ENCODE measurements at places on chromosomes 2 and 18.

DNA sequence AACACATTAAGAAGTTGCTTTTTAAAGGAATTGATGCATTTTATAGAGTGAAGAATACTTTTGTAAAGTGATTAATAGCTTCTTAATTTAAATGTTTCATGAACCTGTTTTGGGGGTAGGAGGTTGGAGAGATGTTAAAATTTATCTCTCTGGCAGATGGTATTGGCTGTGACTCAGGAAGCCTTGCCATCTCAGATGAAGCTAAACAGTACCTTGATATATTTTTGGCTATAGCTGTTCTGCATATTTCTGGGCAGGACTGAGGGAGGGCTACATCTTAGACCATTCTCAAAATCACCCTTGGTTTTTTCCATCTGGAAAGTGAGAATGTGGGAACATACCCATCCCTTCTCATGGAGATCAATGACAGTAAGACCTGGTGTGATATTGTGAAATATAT lies 13.4 kb downstream of the CAPN14 start:
- no peak for DNase-seq

GRCh38 chr2:32933756-32934095 lies 13.0 kb upstream of the LTBP1 start:
- no peak for DNase-seq

DNA sequence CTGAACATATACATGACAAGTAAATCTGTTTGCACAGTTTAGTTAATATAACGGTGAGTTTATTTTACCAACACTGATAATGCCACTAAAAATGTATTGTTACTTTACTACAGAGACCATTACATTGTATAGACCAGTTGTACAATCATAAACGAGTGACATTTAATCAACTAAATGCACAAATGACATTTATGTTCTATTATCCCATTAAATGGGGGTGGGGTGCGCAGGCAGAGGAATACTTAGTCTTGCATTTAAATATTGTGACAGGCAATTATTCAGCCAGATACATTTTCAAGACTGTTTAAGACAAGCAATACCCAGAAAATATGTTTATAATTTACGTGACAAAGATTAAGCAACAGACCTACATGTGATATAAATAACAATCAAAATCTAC lies 72.0 kb upstream of the CHAC2 start:
- DNase-seq: no peak

- no peak for DNase-seq
These were observed 93.8 kb upstream of the YWHAQ start for GRCh38 chr2:9724565-9724964.

- DNase-seq: no peak
These were observed 246.3 kb upstream of the MYT1L start for GRCh38 chr2:2577407-2577831.

GRCh38 chr18:79687806-79688205 lies 8.2 kb downstream of the CTDP1 start:
- no peak for DNase-seq

DNA sequence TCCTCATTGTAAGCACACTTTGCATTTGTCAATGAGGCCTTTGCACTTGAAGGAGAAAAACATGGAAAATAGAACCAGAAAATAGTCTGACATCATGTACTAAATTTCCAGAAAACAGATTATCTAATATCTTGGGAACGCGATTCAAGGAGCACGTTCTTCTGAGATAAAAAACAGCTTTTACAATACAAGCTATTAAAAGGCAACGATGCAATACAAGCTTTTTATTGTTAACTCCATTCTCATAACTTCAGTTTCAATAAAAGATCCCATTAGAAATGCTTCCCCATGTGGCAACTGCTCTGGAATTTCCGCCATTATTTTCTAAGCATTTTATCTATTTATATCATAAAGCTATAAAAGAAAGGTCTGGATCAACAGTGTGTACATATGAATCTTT lies 40.3 kb downstream of the NRXN1 start:
- no peak for DNase-seq

DNA sequence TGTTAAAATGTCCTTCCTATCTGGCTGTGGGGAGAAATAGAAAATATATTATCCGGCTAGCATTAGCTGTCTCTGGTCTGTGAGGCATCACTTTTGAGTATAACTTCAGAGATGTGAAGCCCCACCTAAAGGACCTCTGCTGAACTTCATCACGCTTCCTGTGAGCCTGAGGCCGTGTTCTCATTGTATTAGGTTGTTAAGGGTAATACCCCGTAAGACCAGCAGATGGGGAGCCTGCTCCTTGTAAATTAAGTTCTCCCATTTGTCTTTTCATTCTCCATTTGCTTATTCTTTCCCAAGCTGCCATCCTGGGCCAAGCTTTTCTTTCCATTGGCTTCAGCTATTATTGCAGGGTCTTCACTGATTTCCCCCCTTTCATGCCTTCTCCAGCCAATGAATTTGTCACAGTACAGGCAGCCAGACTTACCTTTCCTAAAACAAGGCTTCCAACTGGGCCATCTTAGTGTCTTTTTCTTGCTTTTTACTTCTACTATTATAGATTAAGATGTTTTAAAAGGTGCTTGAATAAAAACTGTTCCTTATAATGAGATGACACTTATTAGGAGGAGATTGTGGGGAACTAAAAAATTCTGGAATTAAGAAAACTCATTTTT lies 12.4 kb downstream of the NIF3L1 start:
- DNase-seq: no peak

DNA sequence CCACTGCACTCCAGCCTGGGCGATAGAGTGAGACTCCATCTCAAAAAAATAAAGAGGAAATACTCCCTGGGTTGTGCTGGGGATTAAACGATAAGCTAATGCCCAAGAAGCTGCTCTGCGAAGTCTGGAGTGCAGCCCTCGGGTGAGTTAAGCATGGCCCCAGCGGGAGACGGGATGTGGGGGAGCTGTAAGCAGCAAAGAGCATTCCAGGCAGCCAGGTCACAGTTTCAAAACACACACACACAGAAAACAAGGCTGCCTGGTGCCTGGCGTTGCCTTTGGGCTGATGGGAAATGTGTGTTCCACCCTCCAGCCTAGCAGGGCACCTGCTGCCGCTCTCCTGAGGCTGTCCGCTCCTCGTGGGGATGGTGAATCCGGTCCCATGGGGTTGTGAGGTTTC lies 24.1 kb downstream of the ODC1 start:
- no peak for DNase-seq

DNA sequence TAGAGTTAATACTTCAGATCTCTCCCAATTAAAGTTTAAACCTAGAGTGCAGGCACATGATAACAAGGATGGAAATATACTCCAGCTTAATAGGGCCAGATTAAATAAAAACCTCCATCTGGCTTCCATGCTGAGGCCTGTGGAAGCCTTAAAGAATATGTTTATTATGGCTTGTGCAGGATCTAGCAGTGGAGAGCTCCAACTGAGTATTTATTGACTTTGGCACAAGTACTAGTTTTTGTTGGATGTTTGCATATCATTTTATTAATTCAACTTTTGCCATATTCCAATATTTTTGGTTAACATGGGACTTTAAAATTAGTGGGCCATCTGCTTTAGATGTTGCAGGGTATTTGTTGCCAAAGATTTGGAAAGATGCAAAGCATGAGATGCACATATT lies 860.4 kb upstream of the SOX11 start:
- DNase-seq: no peak

GRCh38 chr18:755506-755905 lies 43.1 kb upstream of the ENOSF1 start:
- DNase-seq: no peak

Data from activated CD8-positive, alpha-beta memory T cell treated with anti-CD3 and anti-CD28 coated beads for 48 hours (primary cell).